ENCODE measurements at places on chromosomes 7 and 10.

DNA sequence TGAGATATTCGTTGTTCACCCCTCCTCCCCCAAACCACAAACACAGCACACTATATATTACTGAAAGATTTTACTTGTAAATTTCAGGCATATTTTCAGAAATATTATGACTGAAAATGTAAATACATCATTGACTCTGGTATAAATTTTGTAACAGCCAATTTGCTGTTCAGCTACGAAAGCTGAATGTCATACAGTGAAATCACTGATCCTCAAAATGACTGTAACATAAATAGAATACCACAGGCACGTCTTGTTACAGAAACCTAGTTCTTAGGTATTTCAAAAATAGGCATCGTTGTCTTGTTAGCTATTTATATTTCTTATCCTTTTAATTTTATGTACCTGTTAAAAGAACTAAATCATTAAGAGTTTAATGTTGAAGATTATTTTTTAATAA, 15.1 kb downstream of the TRUB1 start:
- H3K27me3 ChIP-seq = no peaks in the 10 kb centered on the region
- no peaks in the 10 kb centered on the region for H3K4me1 ChIP-seq
- no peak for DNase-seq
- no peak overlapping the region for H3K4me3 ChIP-seq
- no peaks in the 10 kb centered on the region for H3K36me3 ChIP-seq
- no peak overlapping the region for H3K27ac ChIP-seq

- no peaks in the 10 kb centered on the region for H3K4me1 ChIP-seq
- no peak for DNase-seq
- H3K4me3 ChIP-seq = no peak overlapping the region
- no peak overlapping the region for H3K27ac ChIP-seq
Observed at GRCh38 chr10:113450906-113451305, 101.9 kb upstream of the HABP2 start.

- DNase-seq = no peak
- no peaks in the 10 kb centered on the region for H3K27me3 ChIP-seq
- H3K4me1 ChIP-seq = no peaks in the 10 kb centered on the region
- H3K4me3 ChIP-seq = no peak overlapping the region
Observed at GRCh38 chr7:151572136-151572535, 52.4 kb upstream of the RHEB start.

DNA sequence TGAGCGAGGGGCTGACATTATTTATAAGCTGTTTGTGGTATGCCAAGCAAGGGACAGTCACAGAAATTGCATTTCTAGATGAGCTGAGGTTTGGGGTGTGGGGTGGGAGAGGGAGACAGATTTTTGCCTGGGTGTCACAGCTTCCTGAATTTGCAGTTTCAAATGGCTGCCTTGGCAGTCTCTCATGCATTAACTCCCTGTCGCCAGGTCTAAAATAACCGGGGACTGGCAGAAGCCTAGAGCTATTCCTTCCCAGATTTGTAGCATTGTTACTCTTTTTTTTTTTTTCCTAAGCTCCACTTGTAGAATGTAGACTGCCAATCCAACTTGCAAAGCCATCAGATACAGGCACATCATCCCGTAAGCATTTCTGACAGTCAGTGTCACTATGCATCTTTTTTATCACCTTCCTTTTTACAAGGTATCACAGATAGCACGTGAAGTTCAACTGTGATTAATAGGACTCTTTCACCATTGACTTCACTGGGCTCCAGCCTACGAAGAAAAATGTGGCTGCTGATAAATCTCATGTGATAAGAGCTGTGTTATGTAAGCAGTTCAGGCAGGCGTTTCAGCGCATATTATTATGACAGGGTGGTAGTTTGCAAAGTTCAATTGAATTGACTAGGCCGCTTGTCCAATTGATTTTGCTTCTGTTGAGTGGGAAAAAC, 130.7 kb upstream of the CELF2 start:
- H3K27ac ChIP-seq = no peak overlapping the region
- H3K36me3 ChIP-seq = no peaks in the 10 kb centered on the region
- DNase-seq = no peak
- H3K4me1 ChIP-seq = no peaks in the 10 kb centered on the region

- H3K27me3 ChIP-seq = no peaks in the 10 kb centered on the region
- H3K27ac ChIP-seq = no peak overlapping the region
- H3K36me3 ChIP-seq = no peaks in the 10 kb centered on the region
- DNase-seq = no peak
Observed at GRCh38 chr10:76481178-76481577, 1049.8 kb downstream of the LRMDA start.

DNA sequence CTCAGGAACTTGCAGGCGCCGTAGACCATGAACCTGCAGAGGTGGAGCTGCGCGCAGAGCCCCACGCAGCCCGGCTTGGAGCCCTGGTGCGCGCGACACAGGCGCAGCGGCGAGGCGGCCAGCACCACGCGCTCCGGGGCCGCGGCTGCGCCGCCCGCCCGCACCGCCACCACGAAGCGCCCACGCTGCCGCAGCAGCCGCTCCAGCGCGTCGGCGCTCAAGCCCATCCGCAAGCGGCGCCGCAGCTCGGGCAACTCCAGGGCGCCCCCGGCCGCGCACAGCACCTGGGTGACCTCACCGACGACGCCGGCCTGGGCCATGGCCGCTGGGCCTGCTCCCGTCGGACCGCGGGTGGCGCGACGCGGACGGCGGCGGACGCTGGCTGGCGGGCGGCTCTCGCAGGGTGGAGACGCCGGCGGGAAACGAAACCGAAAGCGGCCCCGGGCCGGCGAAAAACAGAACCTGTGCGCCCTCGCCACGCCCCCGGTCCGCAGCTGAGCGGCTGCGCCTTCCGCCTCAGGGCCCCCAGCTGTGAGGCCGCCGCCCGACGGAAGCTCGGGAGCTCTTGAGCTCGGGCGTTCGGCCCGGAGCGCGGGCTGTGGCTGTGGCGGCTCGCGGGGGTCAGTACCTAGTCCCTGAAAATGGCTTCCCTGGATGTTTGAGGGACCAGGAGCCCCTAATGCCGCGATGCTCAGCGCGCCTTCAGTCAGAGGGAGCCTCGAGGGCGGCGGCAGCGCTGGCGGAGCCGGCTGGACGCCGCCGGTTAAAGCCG, at the start of gene PARP12:
PARP12 (minus strand) TSS at position 424 of the 772 bp plus-strand sequence; CDS start at position 320, 104 bp downstream.
- peak within 1 kb of the TSS; percentile 96 for H3K27ac ChIP-seq
- H3K4me3 ChIP-seq = peak within 1 kb of the TSS; percentile 70
- no peaks in the 10 kb centered on the region for H3K27me3 ChIP-seq
- no peaks in the 10 kb centered on the region for H3K36me3 ChIP-seq
- peaks cover 24% of the 10 kb centered on the region for H3K4me1 ChIP-seq
- DNase-seq = peak; percentile 88

GRCh38 chr10:24349379-24350001, 140.6 kb downstream of the KIAA1217 start:
- peaks cover 12% of the 10 kb centered on the region for H3K4me1 ChIP-seq
- H3K27me3 ChIP-seq = no peaks in the 10 kb centered on the region
- no peak overlapping the region for H3K27ac ChIP-seq

All from pancreas (tissue), 10 donors.